LNCaP clone FGC (cell line): ENCODE measurements at places on chromosomes 1 and 21.

- DNase-seq, result no peak
Measured at GRCh38 chr1:18965206-18966173, 9.0 kb upstream of the IFFO2 start.

- no peak for DNase-seq
Measured at GRCh38 chr1:162003830-162004215, 19.8 kb downstream of the OLFML2B start.

DNA sequence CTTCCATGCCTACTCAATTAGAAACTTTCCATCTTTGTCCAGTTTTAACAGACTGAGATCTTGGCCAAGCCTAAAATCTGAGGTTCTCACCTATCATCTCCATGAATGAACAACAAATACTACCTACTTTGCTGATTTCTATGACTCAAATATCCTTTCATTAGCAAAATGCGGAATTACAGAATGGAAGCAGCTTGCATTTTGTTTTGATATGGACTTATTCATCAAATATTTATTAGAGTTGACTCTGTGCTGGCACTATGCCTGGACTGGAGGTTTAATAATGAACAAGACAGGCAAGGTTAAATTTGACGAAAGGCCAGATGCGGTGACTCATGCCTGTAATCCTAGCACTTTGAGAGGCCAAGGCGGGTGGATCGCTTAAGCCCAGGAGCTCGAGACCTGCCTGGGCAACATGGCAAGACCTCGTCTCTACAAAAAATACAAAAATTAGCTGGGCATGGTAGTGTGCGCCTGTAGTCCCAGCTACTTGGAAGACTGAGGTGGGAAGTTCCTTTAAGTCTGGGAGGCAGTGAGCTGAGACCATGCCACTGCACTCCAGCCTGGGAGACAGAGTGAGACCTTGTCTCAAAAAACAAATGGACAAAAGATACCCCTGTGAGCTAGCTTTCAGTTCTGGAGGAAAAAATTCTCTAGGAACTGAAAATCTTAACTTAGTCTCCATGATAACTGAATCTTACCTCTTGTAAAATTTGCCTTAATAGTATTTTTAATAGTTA is 29.4 kb upstream of the SOD1 start:
- DNase-seq, result peak; percentile 98

DNA sequence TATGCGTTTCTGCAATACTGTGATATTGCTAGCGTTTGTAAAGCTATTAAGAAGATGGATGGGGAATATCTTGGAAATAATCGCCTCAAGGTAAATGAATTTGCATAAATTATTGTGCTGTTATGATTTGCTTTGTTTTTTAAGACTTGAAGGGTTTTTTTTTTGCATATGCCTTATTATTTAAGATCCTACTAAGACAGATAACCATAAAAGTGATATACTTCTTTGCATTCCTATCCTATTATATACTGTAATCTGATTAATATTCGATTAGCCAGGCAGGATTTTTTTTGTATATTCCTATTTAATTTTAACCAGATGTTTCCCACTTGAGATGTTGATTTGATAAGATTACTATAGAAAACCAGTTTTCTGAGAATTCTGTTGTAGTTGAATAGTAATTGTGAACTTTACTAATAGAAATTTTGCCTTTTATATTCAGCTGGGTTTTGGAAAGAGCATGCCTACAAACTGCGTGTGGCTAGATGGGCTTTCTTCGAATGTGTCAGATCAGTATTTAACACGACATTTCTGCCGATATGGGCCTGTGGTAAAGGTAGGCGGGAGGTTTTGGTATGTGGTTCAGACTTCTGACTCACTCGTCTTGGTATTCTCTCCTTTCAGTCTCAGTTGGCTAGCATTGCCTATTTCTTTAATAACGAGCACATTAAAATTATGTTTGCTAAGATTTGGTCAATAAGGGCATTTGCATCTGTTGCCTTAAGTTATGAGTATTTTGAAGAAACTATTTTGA is 56.8 kb downstream of the ZBTB17 start:
- no peak for DNase-seq

GRCh38 chr1:119489201-119489600 is 17.8 kb upstream of the HSD3B1 start:
- DNase-seq, result no peak

DNA sequence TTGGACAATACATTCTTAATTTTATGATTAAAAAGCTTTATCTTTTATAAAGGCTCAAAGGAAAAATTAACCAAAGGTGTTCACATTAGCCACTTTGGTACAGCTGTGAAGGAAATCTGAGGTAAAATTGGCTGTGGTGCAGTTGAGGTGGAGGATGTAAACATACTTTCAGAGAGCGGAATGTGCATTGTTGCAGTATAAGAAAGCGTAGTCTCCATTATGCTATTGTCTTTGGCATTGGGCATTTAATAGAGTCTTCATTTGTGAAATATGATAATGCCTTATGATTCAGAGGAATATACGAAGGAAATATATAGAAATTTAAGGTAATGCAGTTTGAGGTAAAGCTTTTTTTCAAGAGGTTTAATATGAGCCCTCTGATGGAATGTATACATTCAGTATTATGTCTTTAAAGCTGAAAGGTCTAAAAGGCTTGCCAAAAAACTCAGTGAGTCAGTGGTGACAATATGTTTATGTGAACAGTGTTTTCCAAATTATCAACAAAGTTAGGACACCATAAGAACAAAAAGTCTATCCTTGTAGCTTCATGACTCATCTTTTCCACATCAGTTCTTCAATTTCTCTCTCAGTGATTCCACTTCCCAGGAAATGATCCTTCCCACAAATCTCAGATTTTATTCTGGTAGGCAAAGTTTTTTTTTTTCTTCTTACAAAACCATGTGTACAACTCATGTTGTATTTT is 26.9 kb upstream of the DDR2 start:
- DNase-seq, result no peak

DNA sequence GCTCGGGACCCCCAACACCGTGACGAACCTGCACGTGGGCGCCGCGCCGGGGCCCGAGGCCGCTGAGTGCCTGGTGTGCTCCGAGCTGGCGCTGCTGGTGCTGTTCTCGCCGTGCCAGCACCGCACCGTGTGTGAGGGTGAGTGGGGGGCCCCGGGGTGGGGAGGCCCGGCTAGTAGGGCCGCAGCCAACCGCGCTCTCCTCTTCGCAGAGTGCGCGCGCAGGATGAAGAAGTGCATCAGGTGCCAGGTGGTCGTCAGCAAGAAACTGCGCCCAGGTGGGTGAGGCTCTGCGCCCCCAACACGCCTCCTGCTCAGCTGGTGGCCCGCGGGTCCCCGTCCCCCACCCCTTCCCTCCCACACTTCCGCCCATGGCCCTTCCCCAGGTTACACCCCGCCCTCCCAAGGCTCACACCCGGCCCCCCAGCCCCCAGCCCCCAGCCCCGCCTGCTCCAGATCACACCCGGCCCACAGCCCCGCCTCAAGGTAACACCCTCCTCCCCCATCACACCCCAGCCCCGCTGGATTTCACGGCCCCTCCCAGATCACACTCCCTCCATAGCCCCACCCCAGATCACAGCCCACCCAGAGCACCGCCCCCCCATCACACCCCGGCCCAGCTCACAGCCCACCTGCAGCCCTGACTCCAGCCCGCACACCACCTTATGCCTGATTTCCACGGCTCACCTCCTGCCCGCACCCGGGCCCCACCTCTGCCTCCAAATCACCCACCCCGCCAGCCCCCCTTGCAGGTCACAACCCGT is 2.4 kb upstream of the MMP23B start:
- no peak for DNase-seq

DNA sequence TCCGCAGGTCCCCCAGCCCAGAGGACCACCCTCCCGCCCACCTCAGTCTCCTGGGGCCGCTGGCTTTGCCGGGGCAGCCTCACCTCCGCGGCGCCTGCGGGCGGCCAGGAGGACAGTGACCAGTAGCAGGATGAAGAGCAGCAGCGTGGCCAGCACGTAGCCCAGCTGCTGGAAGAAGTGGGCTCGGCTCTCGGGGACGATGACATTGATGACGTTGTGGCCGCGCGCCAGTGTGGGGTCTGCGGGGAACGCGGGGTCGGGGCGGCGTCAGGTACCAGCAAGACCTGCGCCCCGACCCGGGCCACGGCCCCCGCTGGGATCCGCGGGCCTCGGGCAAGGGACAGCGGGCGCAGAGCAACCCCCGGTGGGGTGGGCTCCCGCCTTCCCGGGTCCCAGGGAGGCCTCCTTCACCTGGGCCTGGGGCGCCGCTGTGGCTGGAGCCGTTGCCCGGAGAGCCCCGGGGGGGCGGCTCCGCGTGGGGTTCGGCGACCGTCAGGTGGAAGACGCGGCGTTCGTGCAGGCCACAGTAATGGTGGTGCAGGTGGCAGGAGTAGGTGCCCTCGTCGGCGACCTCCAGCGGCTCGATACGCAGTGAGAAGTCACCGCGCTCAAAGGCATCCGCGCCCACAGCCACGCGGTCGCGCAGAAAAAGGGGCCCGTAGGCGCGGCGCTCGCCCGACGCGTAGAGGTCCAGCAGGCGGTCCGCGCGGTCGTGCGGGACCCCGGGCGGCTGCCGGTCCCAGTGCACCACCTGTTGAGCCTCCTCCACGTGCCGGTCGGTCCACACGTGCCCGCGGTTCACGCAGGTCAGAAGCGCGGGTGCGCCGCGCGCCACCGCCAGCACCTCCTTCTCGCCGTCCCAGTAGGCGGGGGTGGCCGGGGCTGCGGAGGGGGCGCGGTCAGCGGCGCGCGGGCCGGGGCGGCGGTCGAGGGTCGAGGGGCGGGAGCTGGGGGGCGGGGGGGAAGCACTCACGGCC is 3.8 kb downstream of the MXRA8 start:
- DNase-seq, result no peak

DNA sequence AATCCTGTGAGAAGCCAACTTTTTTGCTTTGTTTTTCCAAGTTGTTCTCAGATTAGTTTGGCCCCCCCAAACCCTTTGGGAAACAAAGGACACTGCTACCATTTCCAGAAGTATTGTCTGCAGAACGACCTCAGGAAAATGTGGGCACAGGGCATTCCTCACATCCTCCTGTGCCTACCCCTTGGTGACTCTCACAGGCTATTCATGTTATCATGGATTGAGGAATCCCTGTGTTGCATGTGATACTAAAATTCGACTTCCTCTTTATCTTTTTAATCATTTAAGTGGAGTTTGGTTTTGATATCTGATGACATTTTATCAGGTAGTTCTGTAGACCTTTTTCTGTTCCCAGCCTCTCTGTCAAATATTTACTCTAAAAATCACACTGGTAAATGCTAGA is 184.5 kb downstream of the FASLG start:
- no peak for DNase-seq

DNA sequence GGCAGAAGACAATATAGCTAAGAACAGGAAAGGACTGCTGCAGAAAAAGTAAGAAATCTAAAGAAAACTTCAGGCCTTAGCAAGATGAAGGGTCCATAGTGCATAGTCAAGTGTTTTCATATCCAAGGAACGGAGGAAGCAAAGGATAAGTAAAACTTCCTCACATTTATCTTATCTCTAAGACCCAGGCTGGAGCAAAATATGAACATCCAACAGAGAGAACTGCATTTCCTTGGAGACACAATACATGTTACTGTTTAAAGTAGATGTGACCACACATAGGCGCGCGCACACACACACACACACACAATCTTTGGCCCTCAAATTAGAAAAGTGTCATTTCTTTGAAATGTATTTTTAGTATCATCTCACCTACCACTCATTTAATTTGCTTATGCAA is 66.7 kb downstream of the TTLL7 start:
- DNase-seq, result no peak

DNA sequence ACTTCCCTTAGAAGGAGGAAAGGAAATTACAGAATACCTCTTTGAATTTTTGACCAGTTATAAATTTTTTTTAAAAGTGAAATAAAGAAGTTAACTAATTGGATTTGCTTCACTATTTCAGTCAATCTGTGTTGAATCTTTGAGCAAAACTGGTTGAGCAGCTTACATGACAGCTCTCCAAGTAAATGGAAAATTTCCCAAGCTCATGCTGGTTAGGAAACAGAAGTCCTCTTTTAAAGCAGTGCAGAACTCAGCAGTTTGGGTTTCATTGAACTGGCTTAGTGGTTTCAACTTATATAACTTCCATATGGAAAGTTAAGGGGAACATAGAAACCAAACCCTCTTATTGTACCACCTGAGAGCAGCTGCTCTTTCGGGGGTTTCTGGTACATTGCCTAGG is 250.5 kb downstream of the PDE4B start:
- peak; percentile 13 for DNase-seq

DNA sequence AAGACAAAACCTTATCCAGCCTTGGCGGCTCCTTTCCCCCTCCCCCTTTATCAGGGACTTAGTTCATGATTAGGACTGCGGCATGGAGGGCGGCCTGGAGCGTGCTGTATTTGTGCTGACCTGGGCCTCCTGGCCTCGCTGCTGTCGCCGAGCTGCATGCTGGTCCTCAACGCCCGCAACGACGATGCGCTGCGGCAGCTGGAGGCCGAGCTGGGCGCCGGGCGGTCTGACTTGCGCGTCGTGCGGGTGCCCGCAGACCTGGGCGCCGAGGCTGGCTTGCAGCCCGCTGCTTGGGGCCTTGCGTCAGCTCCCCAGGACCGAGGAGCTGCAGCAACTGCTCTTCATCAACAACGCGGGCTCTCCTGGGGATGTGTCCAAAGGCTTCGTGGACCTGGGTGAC is 70.9 kb downstream of the TM2D1 start:
- DNase-seq, result no peak

- no peak for DNase-seq
Measured at GRCh38 chr1:64292399-64292798, 89.0 kb downstream of the UBE2U start.

- no peak for DNase-seq
Measured at GRCh38 chr1:206032380-206033140, 8.9 kb upstream of the CTSE start.

DNA sequence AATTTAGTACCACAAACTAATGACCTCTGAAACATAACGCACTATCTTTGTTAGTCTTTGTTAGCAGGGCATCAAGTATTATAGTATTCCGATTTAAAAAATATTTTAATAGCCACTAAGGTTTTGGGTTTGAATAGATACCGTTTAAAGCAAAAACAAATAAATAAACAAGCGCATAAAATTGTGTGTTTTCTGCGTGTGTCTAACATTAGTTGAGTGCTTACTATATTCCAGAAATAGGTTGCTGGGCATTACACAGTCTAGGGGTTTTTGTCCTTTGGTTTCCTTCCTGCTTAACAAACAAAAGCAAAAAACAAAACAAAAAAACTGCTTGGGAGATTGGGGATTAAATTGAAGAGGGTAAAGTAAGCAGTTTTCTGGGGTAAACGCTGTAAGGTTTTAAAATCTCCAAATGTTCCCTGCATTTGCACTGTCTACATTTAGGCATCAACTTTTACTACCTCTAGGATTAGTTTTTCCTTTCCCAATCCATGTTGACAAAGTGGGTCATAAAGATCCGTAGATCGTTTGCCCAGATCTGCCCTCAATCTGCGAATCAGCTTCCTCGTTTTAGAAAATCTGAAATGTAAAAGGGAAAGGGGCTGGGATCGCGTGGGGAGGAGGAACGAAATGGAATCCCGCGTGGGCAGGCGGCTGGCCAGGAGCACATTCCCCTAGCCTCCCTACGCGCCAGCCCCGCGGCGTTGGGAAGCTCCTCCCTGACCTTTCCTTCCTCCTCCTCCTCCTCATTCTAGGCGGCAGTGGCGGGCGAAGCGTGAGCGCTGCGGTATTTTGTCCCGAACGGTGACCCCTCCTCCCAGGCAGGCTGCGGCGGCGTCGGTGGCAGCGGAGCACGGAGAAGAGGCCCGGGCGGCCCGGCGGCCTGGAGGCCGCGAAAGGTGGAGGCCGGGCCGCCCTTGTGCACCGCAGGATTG is at the start of gene KCTD3:
Gene KCTD3 (plus strand): TSS at position 749 of the 935 bp plus-strand sequence. CDS start 382 bp downstream, outside the sequence.
- peak; percentile 67 for DNase-seq
